ENCODE measurements at places on chromosomes 11 and 22. TPM values are rescaled to one million over a fixed set of nuclear protein-coding genes. Genes with fewer than 3 reads are reported as not detected.
A peak's percentile ranks its signal among the peaks of the same experiment; 100 is the strongest.

The SMIM38 gene
- 1.5 TPM for total RNA-seq

DNA sequence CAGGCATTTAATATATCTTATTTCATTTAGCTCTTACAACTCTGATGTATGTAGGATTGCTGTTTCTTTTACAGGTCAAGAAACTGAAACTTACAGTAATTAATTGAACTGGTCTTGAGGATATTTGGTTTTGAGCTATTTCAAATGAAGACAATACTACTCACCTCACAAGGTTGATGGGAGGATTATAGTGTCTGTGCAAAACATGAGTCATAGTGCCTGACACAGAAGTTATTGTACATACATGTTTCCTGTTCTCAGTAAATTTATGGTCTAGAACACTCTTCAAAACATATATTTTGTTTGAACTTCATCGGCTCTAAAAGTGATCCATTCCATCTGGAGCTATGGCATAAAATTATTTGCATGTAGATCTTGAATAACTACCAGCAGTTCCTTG is 61.9 kb downstream of the CECR2 start:
- DNase-seq, result no peak

The PHF21B gene
- total RNA-seq, result 6.7 TPM

- no peak for DNase-seq
Observed at GRCh38 chr11:104968355-104968855, at the start of gene CASP4. TSS of gene CASP4 (minus strand) at chr11:104968574. CDS start at chr11:104968525, 49 bp downstream.

- DNase-seq, result no peak
Observed at GRCh38 chr11:106457727-106458126, 380.3 kb downstream of the AASDHPPT start.

GRCh38 chr11:62267576-62267975 is 2.4 kb upstream of the SCGB2A2 start:
- DNase-seq, result no peak

The CSF2RB gene
- not detected for total RNA-seq

The IRAG1 gene
- 5.9 TPM for total RNA-seq

The CATSPER1 gene
- total RNA-seq, result not detected

The MS4A4A gene
- total RNA-seq, result not detected

The ACER3 gene
- total RNA-seq, result 18.9 TPM

The JHY gene
- total RNA-seq, result 0.69 TPM

The IL10RA gene
- total RNA-seq, result not detected

- no peak for DNase-seq
Observed at GRCh38 chr11:12983336-12983735, 25.8 kb upstream of the RASSF10 start.

DNA sequence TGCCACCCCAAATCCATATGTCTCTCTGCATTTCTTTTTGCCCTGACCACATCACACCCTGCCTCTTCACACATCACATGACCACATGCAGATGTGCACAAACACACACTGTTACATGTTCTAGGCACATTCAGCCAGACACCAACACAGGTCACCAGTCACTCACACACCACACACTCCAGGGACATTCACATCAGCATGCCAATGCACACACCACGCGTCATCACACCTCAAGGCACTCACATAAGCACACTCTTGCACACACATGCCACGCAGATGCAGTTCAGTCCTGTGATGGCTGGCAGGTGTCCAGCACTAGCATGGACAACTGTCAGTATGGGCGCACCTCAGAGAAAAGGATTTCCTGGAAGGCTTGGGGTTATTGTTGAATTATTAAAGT is 77.0 kb upstream of the MYOD1 start:
- DNase-seq, result no peak

DNA sequence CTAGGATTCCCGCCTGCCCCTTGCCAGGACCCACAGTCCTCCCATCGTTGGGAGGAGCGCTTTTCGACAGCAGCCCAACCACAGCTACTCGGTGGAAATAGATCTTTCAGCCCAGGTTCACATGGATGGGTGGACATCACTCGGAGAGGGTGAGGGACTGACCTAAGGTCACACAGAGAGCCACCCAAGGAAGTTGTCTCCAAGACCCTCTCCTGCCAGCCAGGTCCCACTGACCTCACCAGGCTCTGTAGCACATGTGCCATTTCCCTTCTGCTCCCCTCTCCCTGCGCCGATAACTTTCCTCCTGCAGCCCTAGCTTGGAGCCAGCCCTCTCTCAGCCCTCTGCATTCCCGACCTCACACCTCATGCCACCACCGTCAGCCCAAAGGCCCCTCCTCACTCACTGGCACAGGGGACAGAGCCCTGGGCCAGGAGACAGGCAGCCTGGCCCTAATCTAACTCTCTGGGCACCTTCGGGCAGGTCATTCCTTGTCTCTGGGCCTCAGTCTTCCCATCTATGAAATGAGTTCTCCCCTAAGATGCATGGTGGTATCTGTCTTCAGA is 4.7 kb downstream of the KCNJ4 start:
- no peak for DNase-seq

The CNTN5 gene
- 0.19 TPM for total RNA-seq

DNA sequence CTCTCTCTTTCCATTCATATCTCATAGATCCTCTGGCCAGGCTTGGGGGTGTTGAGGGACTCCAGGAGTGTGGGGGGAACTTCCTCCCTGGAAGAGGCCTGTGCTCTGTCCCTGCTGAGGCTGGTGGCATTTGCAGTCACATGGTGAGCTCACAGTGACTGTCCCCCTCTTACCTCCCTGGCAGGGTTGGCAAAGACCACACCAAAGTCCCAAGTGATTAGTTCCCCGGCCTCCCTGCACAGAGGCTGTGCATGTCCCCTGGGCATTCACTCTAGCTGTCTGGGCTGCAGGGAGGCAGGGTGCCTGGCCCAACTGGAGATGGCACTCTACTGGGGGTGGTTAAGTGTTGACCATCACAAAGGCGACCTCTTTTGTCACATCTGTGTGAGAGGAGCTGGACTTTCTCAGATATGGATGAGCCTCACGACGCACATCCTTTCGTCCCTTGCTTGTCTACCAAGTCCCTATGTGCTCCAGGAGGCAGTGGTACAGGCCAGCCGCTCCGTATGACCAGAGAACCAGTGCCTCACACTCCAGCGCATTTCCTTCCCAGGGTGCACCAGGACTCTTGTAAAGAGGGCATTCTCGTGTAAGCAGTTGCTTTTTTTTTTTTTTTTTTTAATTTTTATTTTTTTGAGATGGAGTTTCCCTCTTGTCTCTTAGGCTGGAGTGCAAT is 8.8 kb downstream of the TANGO2 start:
- DNase-seq, result no peak

DNA sequence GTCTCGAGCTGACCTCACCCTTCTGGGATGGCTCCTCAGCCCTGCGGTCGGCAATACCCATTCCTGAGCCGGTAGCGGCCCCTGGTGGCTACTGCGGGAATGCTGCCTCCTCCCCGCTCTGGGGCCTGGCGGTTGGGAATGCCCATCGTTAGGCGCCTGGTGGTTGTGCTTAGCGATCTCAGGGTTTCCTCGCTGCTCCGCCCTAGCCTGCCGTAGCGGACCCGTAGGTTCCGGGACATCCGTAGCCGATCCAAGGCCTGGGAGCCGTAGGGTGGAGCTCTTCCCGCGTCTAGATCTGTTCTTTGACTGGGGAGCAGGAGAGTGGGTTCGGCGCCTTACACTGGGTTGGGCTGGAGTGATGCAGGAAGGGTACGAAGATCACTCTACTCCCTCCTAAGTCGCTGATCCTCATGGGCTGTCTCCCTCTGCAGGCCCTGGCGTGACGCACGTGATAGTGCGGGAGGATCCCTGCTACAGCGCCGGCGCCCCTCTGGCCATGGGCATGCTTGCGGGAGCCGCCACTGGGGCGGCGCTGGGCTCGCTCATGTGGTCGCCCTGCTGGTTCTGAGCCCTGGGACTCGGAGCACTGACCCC is 14.8 kb downstream of the PLEKHB1 start:
- peak; percentile 95 for DNase-seq

DNA sequence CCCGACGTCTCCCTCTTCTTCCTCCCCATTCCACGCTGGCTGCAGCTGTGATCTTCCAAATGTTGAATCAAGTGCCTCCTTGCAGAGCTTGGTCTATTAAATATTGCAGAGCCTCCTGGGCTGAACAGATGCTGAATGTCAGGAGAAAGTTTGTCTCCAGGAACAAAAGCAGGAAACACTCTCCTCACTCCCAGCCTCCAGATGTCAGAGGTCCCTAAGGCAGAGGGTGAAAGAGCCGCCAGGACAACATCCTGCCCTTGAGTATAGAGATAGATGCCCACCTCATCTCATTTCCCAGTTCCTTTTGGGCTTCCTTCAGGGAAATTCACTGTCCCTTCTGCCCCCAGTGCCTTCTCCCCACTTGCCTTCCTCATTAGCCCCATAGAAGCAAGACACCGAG is 40.8 kb upstream of the IGSF9B start:
- no peak for DNase-seq

The MUC5AC gene
- total RNA-seq, result not detected

Measured in neural progenitor cell (in vitro differentiated cells).